ENCODE measurements at places on chromosomes 4 and X. TPM values are rescaled to one million over a fixed set of nuclear protein-coding genes. Genes with fewer than 3 reads are reported as not detected.
A peak's percentile ranks its signal among the peaks of the same experiment; 100 is the strongest.

GRCh38 chr4:123976819-123977218 lies 580.2 kb downstream of the SPRY1 start:
- DNase-seq = no peak
- H3K27me3 ChIP-seq = no peaks in the 10 kb centered on the region
- H3K4me1 ChIP-seq = no peaks in the 10 kb centered on the region
- no peak overlapping the region for H3K4me3 ChIP-seq
- H3K27ac ChIP-seq = no peak overlapping the region
- H3K36me3 ChIP-seq = no peaks in the 10 kb centered on the region

DNA sequence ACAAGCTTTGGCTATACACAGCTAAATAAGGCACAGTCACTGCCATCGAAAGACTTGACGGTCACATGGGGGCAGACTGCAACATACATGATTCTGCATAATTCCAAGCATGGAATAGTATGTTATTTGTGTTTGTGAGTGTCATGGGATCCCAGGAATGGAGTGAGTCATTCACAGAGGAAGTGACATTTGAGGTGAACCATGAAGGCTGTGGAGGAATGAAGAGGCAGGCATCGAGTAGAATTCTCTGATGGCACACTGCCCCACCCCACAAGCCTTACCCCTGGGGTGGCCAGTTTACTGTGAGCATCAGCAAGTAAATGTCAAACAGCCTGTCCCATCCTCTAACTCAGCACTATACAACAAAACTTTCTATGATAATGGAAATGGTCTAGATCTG lies 619.7 kb downstream of the MID1IP1 start:
- no peak overlapping the region for H3K4me3 ChIP-seq
- no peaks in the 10 kb centered on the region for H3K36me3 ChIP-seq
- DNase-seq = no peak
- no peaks in the 10 kb centered on the region for H3K27me3 ChIP-seq
- no peak overlapping the region for H3K27ac ChIP-seq

GRCh38 chr4:123891881-123892280 lies 495.3 kb downstream of the SPRY1 start:
- no peak overlapping the region for H3K4me3 ChIP-seq
- H3K27ac ChIP-seq = no peak overlapping the region
- no peaks in the 10 kb centered on the region for H3K4me1 ChIP-seq
- no peak for DNase-seq

The TBC1D9 gene
- total RNA-seq = 0.30 TPM

- no peak overlapping the region for H3K4me3 ChIP-seq
- H3K4me1 ChIP-seq = peaks cover 3% of the 10 kb centered on the region
- no peak for DNase-seq
- no peak overlapping the region for H3K27ac ChIP-seq
- H3K27me3 ChIP-seq = peaks cover 14% of the 10 kb centered on the region
These were observed 25.9 kb downstream of the CFAP299 start for GRCh38 chr4:80361329-80361900.

GRCh38 chr4:139005774-139006173 lies 9.8 kb upstream of the NOCT start:
- no peaks in the 10 kb centered on the region for H3K4me1 ChIP-seq
- H3K27me3 ChIP-seq = no peaks in the 10 kb centered on the region
- no peak overlapping the region for H3K4me3 ChIP-seq
- no peak for DNase-seq

GRCh38 chrX:150525061-150525919 lies 43.1 kb upstream of the MTM1 start:
- no peak for DNase-seq
- H3K4me3 ChIP-seq = no peak overlapping the region
- H3K4me1 ChIP-seq = no peaks in the 10 kb centered on the region
- no peaks in the 10 kb centered on the region for H3K27me3 ChIP-seq

DNA sequence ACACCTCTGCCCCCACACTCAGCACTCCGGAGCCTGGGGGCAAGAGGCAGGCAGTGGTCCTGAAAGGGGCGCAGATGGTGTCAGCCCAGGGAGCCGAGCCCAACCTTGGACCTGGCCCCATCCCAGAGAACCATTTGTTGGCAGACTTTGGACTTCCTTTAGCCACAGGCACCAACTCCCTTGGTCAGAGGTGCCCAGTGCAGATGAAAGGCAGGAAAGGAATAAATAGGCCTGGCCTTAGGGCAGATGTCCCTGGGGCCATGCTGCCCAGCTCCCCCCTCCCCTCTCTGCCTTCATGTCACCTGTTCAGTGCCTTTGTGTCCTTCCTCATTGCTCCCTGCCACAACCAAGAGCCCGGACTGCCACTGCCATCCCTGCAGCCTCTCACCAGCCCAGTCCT lies 52.8 kb downstream of the SEL1L3 start:
- H3K36me3 ChIP-seq = peaks cover 58% of the 10 kb centered on the region
- no peak for DNase-seq
- H3K4me1 ChIP-seq = no peaks in the 10 kb centered on the region
- H3K27me3 ChIP-seq = no peaks in the 10 kb centered on the region

The MAGEA9B gene
- not detected for total RNA-seq

- DNase-seq = no peak
- H3K36me3 ChIP-seq = no peaks in the 10 kb centered on the region
- H3K4me1 ChIP-seq = peaks cover 9% of the 10 kb centered on the region
- no peaks in the 10 kb centered on the region for H3K27me3 ChIP-seq
- no peak overlapping the region for H3K27ac ChIP-seq
These were observed 86.3 kb upstream of the MAML3 start for GRCh38 chr4:140240237-140240636.

The PDE6B gene
- 12.3 TPM for total RNA-seq

- H3K27me3 ChIP-seq = no peaks in the 10 kb centered on the region
- H3K36me3 ChIP-seq = no peaks in the 10 kb centered on the region
- peak overlapping the region; percentile 51 for H3K4me3 ChIP-seq
- no peak for DNase-seq
- no peak overlapping the region for H3K27ac ChIP-seq
These were observed 66.4 kb upstream of the GPR174 start for GRCh38 chrX:79078114-79078513.

DNA sequence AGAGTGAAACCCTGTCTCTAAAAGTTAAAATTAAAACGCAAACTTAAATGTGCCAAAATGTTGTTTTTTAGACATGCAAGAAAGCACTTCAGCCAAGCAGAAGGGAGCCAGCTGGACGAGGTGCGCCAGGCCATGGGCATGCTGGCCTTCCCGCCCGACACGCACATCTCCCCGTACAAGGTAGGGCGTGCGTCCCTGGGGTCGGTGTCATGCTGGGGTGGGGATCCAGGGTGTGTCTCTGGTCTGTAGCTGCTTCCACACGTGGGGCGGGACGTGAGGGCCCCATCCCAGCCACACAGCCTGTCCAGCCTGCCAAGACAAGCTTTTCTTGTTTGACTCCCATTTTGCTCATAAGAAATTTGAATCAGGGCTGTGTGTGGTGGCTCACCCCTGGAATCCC lies 14.3 kb upstream of the UVSSA start:
- H3K27me3 ChIP-seq = no peaks in the 10 kb centered on the region
- no peak overlapping the region for H3K27ac ChIP-seq
- H3K4me1 ChIP-seq = peaks cover 29% of the 10 kb centered on the region

GRCh38 chrX:110045421-110045820 lies 42.5 kb downstream of the TMEM164 start:
- H3K36me3 ChIP-seq = no peaks in the 10 kb centered on the region
- no peaks in the 10 kb centered on the region for H3K4me1 ChIP-seq
- H3K4me3 ChIP-seq = no peak overlapping the region
- DNase-seq = no peak
- H3K27ac ChIP-seq = no peak overlapping the region

DNA sequence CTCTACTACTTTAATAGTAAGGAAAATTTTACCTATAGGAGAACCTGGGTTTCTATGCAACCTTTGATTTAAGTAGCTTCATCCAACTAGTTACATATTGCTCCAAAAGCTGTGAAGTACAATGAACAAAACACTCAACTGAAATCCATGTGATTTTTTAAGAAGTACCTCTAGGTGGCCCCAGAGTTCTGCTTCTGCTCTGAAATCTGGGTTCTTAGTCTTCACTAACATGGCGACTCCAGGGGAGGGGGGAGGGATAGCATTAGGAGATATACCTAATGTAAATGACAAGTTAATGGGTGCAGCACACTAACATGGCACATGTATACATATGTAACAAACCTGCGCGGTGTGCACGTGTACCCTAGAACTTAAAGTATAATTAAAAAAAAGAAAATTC lies 73.4 kb upstream of the MAGEB2 start:
- no peak overlapping the region for H3K4me3 ChIP-seq
- no peak for DNase-seq
- no peaks in the 10 kb centered on the region for H3K36me3 ChIP-seq
- H3K27me3 ChIP-seq = no peaks in the 10 kb centered on the region

DNA sequence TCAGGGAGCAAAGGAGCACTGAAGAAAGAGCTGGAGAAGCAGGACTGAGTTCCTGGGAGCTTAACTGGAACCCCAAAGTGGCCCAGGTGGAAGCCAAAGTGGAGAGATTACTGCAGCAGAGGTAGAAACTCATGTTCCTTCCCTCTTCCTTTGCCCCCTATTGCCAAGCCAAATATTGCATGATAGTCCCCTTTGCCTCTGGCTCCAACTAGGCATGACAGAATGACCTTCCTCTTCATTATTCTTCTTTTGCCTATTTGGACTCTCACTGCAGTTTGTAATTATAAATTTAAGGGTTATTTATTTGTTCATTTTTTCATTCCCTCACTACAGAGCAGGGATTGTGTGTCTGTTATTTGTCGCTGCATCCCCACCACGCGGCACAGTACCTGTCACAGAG lies 22.1 kb upstream of the SPANXB1 start:
- no peaks in the 10 kb centered on the region for H3K4me1 ChIP-seq
- H3K36me3 ChIP-seq = no peaks in the 10 kb centered on the region
- no peak overlapping the region for H3K27ac ChIP-seq
- no peaks in the 10 kb centered on the region for H3K27me3 ChIP-seq
- no peak overlapping the region for H3K4me3 ChIP-seq
- DNase-seq = no peak

The DNAAF6 gene
- total RNA-seq = not detected

- no peak for DNase-seq
- H3K27me3 ChIP-seq = no peaks in the 10 kb centered on the region
- H3K27ac ChIP-seq = no peak overlapping the region
These were observed 32.4 kb downstream of the CASP3 start for GRCh38 chr4:184616633-184617551.

- H3K4me1 ChIP-seq = no peaks in the 10 kb centered on the region
- H3K36me3 ChIP-seq = no peaks in the 10 kb centered on the region
These were observed 54.1 kb downstream of the ARHGAP10 start for GRCh38 chr4:147786031-147786430.

The TLR6 gene
- 2.2 TPM for total RNA-seq

The USP17L11 gene
- total RNA-seq = not detected

The CXCL11 gene
- not detected for total RNA-seq

DNA sequence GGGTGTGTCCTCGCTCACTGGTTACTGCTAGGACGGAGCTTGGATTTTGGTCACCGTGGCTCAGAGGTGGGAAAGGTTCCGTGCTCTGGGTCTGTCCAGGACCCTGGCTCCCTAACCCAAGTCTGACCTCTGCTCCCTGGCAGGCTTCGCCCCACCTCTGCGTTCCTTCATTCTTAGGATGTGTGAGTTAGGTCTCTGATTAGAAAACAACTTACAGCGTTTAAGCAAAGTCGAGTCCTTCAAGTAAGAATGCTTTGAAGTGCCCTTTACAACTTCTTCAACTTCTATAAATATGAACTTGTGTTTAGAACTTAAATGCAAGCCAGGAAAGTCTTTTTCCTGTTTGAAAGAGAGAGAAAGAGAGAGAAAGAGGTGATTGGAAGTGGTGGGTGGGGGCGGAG lies 891 bp downstream of the TLR2 start:
- peaks cover 12% of the 10 kb centered on the region for H3K4me1 ChIP-seq
- peak overlapping the region; percentile 52 for H3K4me3 ChIP-seq
- DNase-seq = no peak
- no peak overlapping the region for H3K27ac ChIP-seq

The STAP1 gene
- 0.99 TPM for total RNA-seq

The AADAT gene
- not detected for total RNA-seq

DNA sequence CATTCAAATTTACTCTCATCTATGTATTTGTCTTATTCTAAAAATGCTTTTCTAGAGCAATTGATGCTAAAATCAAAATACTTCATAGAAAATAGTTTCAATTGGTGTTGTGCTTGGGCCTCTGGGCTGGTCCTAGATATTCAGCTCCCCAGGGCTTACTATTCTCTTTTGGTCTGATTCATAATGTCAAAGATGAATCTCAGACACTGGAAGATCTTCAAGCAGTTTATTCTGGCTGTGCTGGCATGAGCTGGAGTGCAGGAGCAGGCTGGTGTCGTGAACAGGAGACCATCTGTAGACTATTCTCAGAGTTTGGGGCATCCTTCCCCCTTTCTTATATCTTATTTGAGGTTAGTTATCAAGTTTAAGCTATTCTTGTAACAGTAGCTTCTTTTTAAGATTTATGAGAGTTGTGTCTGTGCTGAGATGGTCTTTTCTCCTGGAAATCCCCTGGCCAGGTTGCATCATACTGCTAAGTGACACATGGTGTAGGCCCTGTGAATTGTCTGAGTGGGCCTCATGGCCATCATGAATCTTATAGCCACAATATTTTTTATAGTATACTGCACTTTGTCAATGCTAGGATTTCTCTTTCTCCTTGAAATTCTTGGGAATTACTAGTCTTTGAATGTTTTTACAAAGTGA lies 1624.0 kb upstream of the IGFBP7 start:
- H3K36me3 ChIP-seq = no peaks in the 10 kb centered on the region
- no peaks in the 10 kb centered on the region for H3K4me1 ChIP-seq
- H3K27ac ChIP-seq = no peak overlapping the region

The OTUD6A gene
- not detected for total RNA-seq

The ARX gene
- not detected for total RNA-seq

DNA sequence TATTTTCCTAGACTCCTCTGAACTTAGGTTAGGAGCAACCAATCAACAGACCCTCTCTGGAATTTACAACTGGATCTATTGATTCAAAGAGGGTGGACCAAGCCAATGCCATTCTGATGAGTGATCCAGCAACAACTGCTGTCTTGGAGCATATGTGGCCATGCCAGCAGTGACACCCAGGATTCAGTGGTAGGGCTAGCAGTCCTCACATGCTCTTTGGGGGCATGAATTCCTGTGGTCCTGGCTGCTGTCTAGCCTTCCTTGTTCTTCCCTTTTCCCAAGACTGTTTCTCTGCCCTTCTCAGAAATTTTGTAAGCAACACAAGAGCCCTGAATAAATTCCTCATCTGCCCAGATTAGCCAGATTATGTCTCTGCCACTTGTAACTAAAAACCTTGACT lies 61.5 kb upstream of the GATB start:
- no peaks in the 10 kb centered on the region for H3K36me3 ChIP-seq
- H3K27ac ChIP-seq = no peak overlapping the region
- H3K4me3 ChIP-seq = no peak overlapping the region
- DNase-seq = no peak
- H3K27me3 ChIP-seq = no peaks in the 10 kb centered on the region
- H3K4me1 ChIP-seq = no peaks in the 10 kb centered on the region

- H3K4me3 ChIP-seq = peak overlapping the region; percentile 49
- no peaks in the 10 kb centered on the region for H3K36me3 ChIP-seq
- no peak overlapping the region for H3K27ac ChIP-seq
- H3K27me3 ChIP-seq = peaks cover 1% of the 10 kb centered on the region
These were observed 31.3 kb downstream of the CD38 start for GRCh38 chr4:15809466-15809865.

DNA sequence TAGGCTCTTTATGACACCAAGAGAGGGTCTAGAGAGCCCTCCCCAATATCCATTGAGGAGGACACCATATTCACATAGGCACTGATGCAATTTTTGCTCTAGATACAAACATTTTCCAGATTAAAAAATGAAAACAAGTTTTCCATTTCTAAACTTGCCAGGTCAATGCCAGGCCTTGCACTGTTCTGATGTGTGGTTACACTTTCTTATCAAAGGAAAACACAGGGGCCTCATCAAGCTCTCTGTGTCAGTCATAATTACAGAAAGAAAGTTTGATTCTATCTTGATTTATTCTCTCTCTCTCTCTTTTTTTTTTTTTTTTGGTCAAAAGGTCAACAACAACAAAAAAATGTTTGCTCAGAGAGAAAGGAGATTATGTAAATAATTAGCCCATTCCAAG lies 80.2 kb upstream of the ACSL4 start:
- DNase-seq = no peak
- H3K27me3 ChIP-seq = no peaks in the 10 kb centered on the region
